ENCODE measurements at places on chromosomes 6 and 20. TPM values are rescaled to one million over a fixed set of nuclear protein-coding genes. Genes with fewer than 3 reads are reported as not detected.

The TINAG gene
- 27.1 TPM for polyA plus RNA-seq

The PGC gene
- polyA plus RNA-seq: 0.16 TPM

The SIRPD gene
- 0.09 TPM for polyA plus RNA-seq

The E2F1 gene
- polyA plus RNA-seq: 14.6 TPM

The ZNF334 gene
- polyA plus RNA-seq: 24.1 TPM

The POU5F1 gene
- polyA plus RNA-seq: 9.2 TPM

The ENPP4 gene
- polyA plus RNA-seq: 13.5 TPM

The GPLD1 gene
- polyA plus RNA-seq: 4.9 TPM

The MAFB gene
- polyA plus RNA-seq: 163 TPM

The PDYN gene
- polyA plus RNA-seq: 0.34 TPM

The LKAAEAR1 gene
- not detected for polyA plus RNA-seq

The MAP1LC3A gene
- polyA plus RNA-seq: 30.9 TPM

The CFAP206 gene
- 4.0 TPM for polyA plus RNA-seq

The NDRG3 gene
- polyA plus RNA-seq: 31.6 TPM

The TRIM40 gene
- polyA plus RNA-seq: 0.07 TPM

The CYP39A1 gene
- polyA plus RNA-seq: 6.3 TPM

The ID4 gene
- 147 TPM for polyA plus RNA-seq

All from renal pelvis (tissue), 12 donors.